Nephron progenitor cell (in vitro differentiated cells): ENCODE measurements at places on chromosomes 5 and 9.

- DNase-seq, result no peak
Measured at GRCh38 chr5:109921735-109922380, 232.1 kb downstream of the MAN2A1 start.

- no peak for DNase-seq
Measured at GRCh38 chr5:74516211-74516636, 124.3 kb downstream of the ENC1 start.

DNA sequence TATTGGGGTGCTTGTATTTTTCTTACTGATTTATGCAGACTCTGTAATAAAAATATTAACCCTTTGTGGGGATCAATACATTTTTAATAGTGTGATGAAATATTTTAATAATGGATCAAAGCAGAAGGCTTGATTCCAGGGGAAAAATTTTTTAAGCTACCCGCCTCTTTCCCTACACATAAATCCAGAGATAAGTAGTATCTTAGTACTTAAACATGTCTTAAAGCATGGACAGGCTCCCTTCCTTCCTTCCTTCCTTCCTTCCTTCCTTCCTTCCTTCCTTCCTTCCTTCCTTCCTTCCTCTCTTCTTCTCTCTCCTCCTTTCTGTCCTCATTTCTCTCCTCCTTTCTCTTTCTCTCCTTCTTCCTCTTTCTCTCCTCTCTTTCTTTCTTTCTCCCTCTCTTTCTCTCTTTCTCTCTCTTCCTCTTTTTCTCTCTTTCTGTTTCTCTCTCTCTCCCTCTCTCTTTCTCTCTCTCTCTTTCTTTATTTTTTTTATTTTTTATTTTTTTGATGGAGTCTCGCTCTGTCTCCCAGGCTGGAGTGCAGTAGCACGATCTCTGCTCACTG lies 78.0 kb upstream of the SPRY4 start:
- no peak for DNase-seq

GRCh38 chr9:86494644-86495111 lies 140.5 kb upstream of the TUT7 start:
- DNase-seq, result no peak

- no peak for DNase-seq
Measured at GRCh38 chr5:168193493-168194250, 97.8 kb upstream of the WWC1 start.

DNA sequence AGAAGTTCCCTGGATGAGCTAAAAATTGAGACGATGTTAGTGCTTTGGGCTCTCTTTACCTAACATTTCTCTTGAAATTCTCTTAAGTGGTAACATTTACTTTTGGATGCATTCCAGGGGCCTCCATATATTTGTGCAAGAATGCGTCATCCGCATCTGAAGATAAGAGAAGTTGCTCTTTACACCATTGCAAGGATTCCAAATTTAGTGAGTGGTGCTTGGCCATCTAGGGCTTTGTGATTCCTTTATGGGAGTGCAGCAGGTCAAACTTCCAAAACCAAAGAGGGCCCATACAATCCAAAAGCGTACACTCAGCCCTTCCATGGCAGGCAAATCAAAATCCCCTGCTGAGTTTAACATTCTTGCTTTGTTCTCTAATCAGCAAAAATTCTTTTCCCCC lies 102.0 kb upstream of the DMAC1 start:
- no peak for DNase-seq

DNA sequence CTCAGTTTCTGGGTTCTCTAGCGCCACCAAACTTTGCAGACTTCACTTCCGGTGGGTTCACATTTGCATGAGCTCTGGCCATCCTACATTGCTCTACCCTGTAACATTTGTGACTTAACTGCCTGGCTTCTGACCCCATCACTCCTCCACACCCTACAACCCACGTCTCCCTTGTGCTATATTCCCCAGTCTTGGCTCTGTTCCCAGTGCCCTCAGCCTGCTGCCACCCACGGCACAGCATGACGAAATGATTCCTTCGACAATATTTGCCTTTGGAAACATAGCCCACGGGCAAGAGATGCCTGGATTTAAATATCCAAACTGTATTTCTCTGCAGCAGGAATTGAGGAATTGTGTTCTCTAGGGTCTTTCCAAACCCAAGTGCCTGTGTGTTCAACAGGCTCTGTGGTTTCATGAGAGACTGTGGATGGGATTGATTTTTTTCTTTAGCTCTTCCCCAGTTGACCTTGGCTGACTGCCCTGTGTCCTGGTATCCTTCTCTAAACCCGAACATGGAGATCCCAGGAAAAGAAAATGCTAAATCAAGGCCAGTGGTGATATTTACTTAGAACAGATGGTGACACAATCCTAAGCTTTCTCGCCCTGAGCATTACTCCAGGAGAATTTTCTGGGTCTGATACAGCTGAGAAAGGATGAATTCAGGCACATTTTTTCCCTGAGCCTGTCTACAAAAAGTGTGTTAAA lies 44.4 kb upstream of the GRIA1 start:
- no peak for DNase-seq

GRCh38 chr9:107833295-107833694 lies 343.7 kb upstream of the KLF4 start:
- no peak for DNase-seq

- DNase-seq, result no peak
Measured at GRCh38 chr5:72013766-72014624, 93.3 kb upstream of the MAP1B start.

DNA sequence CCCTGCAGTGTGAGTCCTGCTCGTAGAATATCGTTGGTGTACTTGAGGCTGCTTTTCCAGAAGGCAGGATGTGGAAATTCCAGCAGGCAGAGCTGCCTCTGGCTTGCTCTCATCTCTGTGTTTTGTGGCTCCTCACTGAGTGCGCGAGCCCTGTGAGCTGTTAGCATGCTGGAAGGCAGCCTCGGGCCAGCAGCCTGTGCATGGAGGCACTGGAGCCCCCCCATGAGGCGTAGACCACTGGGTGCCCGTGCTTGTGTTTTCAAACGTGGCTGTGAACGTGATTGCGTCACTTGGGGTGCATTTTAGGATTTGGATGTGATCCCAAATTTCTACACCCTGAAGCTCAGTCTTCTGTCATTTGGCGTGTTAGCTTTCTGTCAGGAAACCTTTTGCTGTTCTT lies 3.2 kb downstream of the WDR5 start:
- DNase-seq, result no peak

GRCh38 chr9:123425836-123426365 lies 69.9 kb downstream of the CRB2 start:
- no peak for DNase-seq

DNA sequence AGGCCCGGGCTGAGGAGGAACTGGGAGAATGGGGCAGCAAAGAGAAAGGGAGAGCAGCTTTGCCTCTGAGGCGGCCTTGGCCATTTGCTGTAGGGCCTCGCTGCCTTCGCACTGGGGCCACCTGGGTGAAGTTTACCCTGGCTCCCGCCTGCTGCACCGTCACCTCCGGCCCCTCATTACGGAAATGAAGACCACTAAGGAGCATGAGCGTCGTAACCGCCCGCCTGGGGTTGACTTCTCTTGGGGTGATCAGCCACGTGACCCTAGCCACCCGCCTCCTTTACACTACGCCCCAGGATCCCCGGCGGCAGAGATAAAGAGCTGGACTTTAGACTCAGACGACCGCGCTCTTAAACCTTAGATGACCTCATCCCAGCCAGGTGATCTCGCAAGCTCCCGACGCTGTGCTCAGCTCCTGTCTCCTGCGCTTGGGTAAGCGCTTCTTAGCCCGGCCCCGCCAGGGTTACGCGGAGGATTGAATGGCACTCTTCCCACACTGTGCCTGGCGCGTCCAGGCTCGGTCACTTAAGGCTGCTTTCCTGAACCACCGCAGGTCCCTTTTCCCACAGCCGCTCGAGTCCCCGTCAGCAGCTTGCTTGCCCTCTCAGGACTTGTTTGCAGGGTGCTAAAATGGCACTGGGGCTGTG lies 107.9 kb upstream of the LARP1 start:
- peak; percentile 48 for DNase-seq

DNA sequence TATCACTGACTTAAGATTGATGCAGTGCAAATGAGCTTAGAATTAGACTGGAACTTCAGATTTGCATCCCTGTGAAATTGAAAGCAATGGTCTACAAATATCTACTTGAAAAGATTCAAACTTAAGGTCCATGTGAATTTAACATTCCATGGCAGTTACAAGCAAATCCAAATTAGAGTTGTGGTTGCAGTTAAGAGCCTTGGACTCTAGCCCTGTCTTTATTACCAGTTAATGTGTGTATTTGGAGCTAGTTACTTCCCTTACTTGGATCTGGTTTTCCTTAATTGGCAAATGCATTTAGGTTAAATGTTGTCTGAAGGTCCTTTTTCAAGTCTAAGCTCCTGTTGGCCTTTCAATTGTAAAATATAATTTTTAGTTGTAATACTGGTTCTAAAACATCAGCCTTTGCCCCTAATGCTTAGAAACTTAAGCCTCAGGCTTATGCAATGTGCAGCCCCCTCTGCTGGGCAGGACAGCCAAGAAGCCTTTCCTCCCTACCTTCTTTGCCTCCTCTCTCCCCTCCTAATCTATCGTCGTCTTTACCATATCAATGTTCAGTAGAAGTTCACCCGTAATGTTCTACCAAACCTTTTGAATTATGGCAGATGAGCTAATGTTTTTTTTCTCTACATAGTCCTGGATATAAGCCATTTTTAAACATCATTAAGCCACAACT lies 59.5 kb downstream of the ERMP1 start:
- no peak for DNase-seq

GRCh38 chr9:99822806-99823591 lies 1.3 kb downstream of the NR4A3 start:
- peak; percentile 20 for DNase-seq

- DNase-seq, result no peak
Measured at GRCh38 chr5:115963566-115963965, 1.3 kb downstream of the LVRN start.

DNA sequence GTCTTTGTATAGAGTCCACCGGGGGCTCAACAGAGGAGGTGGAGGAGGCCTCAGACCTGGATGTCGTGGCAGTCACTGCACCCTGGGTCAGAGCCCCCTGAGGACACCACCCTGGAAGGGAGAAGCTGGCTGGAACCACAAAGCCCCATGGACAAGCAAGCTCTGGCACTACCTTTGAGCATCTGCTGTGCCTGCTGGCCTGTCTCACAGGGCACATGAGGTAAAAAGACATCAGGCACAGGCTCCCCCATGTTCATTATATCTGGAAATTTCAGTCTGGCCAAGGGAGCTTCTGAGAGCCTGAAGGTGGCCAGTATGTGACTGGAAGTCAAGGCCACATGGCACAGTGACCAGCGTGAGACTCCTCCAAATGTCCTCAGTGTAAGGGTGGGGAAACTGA lies 22.9 kb downstream of the KCNMB1 start:
- DNase-seq, result no peak

GRCh38 chr5:72647806-72648205 lies 140.6 kb upstream of the ZNF366 start:
- DNase-seq, result no peak

DNA sequence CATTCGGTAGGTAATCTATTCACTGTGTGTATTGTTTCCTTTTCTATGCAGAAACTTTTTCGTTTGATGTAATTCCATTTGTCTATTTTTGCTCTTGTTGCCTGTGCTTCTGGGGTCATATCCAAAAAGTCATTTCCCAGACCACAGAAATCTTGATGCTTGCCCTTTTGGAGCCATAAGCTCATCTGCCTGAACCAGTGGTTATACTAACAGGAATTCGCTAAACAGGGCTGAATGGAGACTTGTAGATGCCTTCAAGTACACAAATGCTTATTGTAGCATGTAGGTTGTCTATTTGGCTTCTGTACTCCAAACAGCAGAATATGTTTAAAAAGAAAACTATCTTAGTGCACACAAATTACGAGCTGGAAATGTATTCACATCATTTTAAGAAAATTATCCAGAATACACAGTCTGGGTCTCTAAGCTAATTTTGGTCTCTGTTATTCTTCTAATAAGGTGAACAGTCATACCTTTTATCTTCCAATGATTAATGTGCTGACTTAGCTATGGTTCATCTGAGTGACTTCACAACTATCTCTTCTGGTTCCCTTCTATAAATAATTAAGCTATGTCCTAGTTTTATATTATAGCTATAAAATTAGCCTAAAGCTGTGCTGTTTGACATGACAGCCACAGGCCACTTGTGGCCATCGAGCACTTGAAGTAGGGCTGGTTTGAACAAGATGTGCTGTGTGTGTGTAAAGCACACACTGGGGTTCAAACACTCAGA lies 87.6 kb downstream of the DAPK1 start:
- DNase-seq, result no peak

DNA sequence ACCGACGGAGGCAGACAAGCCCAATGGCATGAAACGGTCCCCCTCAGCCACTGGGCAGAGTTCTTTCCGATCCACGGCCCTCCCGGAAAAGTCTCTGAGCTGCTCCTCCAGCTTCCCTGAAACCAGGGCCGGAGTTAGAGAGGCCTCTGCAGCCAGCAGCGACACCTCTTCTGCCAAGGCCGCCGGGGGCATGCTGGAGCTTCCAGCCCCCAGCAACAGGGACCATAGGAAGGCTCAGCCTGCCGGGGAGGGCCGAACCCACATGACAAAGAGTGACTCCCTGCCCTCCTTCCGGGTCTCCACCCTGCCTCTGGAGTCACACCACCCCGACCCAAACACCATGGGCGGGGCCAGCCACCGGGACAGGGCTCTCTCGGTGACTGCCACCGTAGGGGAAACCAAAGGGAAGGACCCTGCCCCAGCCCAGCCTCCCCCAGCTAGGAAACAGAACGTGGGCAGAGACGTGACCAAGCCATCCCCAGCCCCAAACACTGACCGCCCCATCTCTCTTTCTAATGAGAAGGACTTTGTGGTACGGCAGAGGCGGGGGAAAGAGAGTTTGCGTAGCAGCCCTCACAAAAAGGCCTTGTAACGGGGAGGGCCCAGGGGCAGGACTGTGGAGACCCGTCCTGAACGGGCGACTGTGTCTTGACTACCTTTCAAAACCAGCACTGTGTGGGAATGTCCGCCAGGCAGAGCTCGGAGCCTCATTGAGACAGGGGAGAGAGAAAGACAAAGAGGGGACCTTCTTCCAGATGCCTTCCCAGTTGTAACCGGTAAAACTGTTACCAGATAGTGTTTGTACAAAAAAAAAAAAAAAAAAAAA lies 29.9 kb downstream of the CD180 start:
- no peak for DNase-seq

GRCh38 chr5:158511454-158511853 lies 588.3 kb downstream of the EBF1 start:
- DNase-seq, result no peak

GRCh38 chr5:181198905-181199519 lies 6.0 kb downstream of the TRIM7 start:
- no peak for DNase-seq

- DNase-seq, result no peak
Measured at GRCh38 chr9:5817862-5818261, 15.1 kb downstream of the ERMP1 start.
